NCI-H748 treated with DMSO at 0.1 percent for 48 hours (cell line): ENCODE measurements at places on chromosomes 3 and 15.

DNA sequence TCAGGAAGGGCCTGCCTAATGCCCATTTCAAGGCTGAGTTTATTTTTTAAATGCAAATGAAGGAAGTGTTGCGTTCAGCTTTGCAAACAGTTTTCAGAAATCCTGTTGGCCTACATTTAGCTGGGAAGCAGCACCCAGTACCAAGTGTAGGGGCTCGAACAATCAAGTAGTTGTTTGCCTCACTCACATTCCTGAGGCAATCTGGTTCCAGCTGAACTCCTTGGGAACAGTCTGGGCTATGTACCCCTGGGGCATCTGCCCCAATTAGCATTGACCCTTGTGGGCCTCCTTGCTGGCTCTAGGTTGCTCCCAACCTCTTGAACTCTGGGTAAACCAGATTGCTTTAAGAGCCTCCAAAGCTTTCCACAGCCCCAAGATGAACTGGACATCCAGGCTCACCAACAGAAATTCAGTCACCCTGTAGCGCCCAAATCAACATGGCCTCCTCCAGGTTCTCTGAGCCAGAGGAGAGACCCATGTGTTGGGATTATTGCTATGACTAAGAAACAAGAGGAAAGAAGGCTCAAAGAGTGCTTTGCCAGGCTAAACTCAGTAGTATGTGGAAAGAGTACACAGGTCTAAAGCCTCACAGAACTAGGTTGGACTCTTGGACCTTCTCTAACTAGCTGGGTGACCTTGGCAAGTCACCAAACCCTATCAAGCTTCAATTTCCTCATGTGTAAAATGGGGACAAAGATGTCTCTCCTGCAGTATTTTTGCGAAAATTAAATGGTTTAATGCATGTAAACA is 532.7 kb downstream of the SOX2 start:
- DNase-seq: no peak

GRCh38 chr15:76863123-76863522 is 42.0 kb downstream of the SCAPER start:
- DNase-seq: no peak

- no peak for DNase-seq
These were observed 13.6 kb downstream of the RASA2 start for GRCh38 chr3:141500397-141500796.

- no peak for DNase-seq
These were observed 272.3 kb downstream of the IL5RA start for GRCh38 chr3:2837910-2838309.

GRCh38 chr3:17585394-17586325 is 156.8 kb downstream of the TBC1D5 start:
- DNase-seq: no peak

- DNase-seq: no peak
These were observed 67.1 kb upstream of the LMOD3 start for GRCh38 chr3:69189487-69189886.

- DNase-seq: no peak
These were observed 24.1 kb downstream of the RASGRP1 start for GRCh38 chr15:38540510-38540909.

DNA sequence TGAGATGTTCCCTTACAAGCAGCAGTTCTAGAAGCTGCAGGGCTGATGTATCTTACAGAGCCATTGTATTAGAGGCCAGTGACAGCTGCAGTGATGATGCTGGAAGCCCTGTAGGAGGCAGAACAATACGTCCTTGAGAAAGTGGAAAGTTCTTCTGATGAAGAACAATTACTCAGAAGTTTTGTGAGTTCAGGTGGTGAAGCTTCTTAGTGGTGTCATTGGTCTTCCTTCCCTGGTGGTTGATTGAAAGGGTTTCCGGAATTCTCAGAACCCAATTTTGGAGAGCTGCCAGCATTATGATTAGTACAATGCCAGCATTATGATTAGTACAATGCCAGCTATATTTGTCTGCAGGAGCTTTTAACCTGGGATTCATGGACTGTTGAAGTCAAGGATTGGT is 356.4 kb downstream of the MFSD1 start:
- no peak for DNase-seq

DNA sequence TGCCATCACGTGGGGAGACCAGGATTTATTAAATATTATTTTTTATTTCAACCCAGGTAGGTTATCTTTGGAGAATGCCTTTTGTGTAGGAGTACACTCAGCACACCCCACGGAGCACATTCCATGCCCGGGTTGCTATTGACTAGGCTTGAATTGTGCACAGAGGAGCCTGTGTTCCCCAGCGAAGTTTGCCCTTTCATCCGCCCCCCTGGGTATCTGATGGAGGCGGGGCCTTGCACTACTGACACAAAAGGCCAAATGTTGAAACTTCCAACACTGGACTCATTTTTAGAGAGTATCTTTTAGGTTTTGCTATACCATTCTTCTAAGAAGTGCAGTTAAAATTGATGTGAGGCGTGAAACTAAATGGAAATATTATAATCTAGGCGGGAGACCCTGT is 39.3 kb upstream of the PPP4R2 start:
- no peak for DNase-seq

DNA sequence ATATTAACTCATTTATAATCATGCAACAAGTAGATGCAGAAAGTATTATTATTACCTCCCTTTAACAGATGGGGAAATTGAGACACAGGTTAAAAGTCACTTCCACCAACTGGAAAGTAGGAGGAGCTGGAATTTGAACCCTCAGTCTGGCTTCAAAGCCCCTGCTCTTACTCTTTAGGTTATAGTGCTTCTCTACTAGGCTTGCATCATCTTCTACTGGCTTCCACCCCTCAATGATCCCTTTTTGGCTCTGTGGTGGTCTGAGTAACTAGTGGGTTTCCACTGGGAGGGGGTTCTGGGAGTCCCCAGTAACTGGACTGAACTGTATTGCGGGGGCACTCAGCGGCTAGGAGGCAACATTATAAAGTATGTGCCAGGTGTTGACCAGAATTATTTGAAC is 91.0 kb downstream of the CTNNB1 start:
- DNase-seq: no peak

DNA sequence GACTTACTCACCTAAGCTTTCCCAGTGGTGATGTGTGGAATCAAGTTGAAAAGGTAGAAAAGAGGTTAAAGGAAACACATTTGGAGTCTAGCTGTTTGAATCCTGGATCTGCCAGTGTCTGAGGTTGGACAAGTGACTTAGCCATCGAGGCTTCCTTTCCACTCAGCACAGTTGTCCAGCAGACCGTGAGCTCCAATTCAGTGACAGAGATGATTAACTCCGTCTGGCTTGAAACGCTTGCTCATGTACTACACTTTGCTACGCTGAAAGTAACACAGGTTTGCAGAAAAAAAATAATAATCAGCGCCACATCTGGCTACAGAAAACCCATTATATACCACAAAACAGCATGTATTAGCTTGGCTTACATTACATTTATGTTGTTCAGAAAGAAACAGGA is 364.9 kb upstream of the MCTP2 start:
- no peak for DNase-seq

GRCh38 chr3:67113802-67114407 is 115.8 kb downstream of the KBTBD8 start:
- DNase-seq: peak; percentile 57

DNA sequence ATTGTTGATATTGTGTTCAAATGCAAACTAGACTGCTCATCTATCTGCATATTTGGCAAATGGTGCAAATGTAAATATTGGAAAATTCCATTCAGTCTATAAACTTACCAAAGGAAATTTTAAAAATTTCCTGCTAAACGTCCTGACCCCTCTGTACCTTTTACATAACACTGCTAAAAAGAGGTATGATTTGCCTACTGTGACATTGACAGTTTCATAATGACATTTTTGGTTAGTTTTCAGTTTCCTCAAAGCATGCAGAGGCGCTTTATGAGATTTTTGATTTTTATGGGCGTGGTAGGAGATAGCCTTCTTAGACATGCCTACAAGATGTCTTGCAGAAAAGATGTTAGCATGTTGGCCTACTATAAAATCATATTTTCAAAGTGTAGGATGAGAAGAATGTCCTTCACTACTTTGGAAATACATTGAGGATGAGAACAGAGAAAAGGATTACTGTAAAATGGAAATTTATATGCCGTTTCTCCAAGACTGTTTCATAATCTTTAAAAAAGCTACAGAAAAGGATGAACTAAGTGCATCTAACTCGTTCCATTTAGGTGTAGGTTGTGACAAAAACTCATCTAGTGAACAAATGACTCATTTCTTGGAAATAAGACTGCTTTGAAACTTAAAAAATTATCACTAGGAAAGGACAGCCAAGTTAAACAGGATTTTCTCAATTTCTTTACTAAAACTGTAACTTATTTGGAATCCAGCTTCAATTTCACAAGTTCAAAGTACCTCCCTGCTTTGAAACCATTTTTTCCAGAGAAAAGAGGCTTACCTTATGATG is 14.5 kb upstream of the ISLR start:
- DNase-seq: no peak

DNA sequence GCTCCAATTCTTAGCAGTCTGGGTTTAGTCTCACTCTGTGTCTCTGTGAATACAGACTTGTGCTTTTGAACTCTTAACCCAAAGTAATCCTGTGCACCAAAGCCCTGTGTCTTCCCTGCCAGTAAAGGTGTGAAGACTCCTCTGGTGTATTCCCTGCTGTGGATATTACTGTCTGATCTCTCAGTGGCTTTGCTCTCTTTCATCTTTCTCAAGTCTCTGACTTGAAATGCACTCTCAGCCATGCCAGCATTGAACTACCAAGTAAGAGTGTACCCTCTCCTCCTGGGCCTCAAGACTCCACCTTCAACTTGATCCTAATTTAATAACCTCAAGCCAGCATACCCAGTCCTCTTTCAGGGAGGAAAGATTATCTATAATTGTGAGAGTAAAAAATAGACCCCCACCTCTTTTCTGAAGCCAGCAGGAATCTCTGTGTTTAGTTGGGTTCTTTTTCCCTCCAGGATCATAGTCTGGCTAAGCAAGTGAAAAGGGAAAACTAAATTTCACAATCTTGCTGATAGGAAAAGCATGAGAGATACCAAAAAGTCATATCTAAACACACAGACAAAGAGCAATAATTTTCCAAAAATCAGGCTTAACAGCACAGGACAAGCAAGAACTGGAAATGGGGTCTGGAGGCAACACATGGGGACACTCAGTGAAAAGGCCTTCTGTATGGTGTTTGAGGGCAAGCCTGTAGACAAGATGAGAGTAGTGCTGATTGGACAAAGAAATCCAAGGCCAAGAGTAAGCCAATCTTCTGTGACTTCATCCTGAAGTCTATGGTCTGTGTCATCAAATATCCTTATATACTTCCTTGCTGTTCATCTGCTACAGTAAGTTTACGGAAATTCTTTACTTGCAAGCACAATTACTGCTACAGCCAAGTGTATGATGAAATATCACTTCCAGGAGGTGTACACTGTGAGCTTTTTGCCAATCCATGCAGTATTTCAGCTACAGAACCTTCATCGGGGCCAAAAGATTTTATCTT is 296.1 kb upstream of the TGFBR2 start:
- DNase-seq: no peak

DNA sequence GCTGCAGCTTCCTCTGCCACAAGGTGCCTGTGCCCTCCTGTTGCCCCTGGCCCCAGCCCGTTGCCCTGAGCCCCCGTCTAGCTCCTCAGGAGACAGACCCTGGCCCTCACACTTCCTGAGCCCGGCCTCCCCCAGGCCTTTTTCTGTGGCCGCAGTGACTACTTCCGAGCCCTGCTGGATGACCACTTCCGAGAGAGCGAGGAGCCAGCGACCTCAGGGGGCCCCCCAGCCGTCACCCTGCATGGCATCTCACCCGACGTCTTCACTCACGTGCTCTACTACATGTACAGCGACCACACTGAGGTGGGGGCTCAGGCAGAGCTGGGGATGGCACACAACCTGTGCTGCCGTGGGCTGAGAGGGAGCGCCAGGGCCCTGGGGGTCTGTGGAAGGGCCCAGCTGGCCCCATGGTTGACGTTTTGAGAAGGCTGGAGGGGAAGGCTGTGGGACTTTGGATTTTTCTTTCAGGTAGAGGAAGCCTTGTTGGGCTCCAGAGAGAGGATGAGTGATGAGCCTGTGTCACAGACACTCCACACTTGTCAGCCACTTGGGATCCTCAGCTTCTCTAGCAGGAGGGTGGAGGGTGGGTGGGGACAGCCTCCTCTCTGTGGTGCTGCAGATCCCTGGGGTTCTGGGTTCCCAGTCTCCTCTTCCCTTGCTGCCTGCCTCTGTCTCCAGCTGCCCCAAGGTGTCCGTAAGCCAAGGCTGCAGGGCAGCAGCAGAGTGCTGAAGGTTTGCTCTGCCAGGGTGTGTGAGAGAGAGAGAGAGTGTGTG is 5.0 kb downstream of the ABTB1 start:
- DNase-seq: no peak

DNA sequence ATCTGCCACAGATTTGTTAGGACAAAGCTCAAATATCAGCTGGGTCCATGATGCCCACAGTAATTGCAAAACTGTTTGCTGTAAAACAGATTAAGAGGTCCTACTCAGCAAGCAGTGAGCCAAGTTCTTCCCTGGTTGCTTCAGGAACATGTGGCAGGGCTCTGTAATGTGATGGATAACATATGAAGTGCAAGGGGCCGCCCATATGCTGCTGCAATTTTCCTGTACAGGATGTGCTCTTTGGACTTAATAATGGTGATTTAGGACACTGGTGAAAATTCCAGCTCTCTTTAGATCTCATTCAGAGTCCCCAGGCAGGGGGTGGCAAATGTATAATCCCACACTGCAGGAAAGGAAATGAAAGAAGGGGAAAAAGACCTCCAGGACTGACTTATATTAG is 289.4 kb downstream of the LSAMP start:
- DNase-seq: no peak

DNA sequence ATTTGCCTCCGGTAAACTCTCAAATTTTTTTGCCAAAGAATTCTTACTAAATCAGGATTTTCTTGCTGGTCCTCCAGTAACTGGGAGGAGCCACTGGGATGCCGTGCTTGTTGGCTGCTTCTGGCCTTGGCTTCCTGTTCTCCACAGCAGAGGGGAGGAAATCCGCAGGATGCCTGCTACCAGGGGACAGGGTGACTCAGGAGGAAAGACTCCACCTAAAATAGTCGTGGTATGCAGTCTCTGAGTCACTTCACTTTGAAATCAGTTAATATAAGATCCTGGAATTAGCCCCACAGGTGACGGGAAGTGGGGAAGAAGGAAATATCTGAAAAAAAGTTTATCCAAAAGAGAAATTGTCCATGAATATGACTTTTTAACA is 6.5 kb upstream of the TM4SF18 start:
- peak; percentile 58 for DNase-seq

- no peak for DNase-seq
These were observed 18.1 kb upstream of the OR5AC2 start for GRCh38 chr3:98068824-98069223.
